ENCODE measurements at places on chromosomes 6 and 20.

DNA sequence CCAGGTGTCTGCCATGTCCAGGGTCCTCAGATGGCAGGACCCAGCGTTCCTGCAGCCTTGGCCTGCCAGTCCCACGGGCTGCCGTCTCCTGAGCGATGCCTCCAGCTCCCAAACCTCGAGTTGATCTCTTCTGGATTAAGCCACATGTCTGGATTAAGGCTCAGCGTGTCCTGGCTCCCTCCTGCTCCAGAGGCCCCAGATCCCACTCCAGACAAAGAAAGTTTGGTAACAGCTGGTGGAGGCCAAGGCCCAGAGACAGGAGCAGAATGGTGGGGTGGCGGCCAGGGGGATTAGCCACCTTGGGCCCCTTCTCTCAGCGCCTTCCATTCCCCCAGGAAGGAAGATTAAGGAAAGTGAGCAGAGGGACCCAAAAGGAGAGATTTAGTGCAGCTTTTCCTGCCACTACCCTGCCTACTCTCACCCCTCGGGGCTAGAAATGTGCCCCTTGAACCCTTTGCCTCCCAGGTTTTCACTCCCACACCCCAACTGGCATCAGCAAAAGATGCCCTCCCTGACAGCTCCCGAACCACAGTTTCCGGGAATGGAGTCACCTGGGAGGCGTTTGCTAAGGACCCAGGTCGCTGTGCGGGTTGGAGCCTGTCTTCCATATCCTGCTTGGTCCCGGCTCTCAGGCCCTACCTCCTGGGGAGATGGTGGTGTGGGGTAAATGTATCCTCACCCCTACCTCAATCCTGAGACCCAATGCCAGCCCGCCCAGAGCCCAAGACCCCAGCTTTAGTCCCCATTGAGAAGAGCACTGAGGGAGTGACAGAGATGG lies 6.9 kb downstream of the SPDEF start:
- DNase-seq: no peak

DNA sequence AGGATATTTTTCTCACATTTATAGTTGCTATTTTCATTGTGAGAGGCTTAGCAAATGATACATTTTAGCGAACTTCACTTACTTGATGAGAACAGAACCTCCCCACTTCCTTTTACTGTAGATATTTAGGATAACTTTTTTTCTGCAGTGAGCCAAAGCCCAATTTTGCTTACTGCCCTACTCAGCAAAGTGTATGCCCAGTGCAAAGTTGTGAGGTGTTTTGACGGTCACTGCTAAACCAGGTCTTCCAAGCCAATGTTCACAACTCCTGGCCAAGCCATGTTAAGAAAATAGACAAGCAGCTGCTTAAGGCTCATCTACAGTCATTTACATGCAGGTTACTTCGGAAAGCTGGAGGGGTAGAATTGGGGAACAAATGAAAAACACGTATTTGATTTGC lies 144.8 kb downstream of the ADGRG6 start:
- no peak for DNase-seq

GRCh38 chr6:111715321-111715720 lies 109.6 kb upstream of the TRAF3IP2 start:
- no peak for DNase-seq

DNA sequence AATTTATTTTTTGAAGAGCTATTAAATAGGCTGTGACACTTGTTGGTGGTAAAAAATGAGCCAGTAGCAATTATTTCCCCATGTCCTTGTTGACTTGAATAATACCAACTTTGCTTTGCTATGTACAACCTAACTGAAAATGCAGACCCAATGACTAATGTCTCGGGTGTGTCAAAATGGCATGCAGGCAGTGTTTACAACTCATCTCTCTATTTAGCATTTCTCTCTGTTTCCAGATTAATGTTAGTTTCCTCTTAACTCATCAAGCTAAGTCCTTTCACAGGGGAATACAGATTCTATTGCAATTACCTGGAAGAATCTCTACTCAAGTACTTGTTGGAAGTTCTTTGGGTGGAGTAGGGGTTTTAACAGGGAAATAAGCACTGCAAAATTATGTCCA lies 504.4 kb downstream of the BCKDHB start:
- no peak for DNase-seq

- no peak for DNase-seq
Observed at GRCh38 chr6:30696432-30696831, 5.6 kb upstream of the NRM start.

DNA sequence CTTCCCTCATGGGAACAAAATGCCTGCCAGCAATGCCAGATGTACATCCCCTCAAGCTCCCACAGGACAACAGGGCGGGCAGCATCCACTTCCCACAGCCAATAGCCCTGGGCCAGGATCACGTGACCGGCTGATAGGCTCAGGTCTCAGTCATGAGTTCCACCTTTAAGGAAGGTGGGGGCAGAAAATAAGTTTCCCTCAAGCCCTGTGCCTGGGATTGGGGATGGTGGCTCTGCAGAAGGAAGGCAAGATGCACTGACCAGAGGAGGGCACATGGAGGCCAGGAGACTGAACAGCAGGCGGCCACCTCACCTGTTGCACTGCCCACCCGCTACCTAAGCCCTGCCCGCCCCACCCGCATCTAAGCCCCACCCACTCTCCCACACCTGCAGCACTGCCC lies 149.1 kb downstream of the BMP7 start:
- no peak for DNase-seq

DNA sequence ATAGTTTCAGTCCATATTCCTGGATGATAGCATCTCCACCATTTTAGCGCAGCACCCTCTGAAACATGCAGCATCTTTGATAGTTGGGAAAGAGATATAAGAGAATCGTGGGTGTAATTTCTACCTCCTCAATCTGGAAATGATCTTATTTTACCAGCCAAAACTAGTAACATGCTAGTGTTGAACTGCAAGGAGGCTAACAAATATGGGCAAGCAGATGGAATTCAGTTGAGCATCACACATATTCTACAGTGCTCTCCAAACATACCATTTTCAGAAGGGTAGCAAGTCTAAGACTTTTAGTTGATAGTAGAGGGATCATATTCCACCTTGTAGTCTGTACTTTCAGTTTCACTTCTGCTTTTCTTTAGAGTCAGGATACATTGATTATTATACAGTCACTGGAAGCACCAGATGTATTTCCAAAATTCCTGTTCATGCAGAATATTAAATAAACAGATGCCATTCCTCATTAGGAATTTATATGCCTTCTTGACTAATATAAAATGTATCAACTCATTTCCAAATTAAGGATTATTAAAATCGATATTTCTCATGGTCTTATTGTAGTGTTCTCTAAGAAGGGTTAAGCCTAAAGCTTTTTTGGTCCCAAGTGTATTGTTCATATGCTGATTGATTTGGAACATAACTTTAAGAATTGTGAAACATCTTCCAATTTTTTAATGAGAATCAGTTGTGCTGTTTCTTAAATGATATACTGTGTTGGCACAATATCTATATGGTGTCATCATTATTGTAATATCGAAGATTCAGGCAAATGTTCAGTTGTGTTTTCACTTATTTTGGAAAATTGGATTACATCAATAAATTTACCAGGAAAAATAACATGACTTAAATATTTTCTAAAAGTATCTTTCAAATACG lies 362.0 kb downstream of the CENPW start:
- no peak for DNase-seq

DNA sequence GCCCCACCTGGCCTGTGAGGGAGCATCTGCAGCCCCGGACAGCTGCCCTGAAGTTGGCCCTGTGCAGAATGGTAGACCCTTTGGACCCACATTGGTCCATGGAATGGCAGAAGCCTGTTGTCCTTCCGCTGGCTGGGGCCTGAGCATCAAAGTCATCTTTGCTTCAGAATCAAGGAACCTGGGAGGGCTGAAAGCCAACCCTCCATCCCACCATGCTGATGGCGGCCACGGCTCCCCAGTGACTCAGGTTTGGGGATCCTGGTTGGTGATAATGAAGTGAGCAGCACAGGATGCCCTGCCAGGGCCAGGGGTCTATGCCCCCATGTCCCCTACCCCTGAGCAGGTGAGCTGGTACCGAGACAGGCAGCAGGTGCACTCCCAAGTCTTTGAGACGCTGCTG lies 52.8 kb downstream of the YTHDF1 start:
- no peak for DNase-seq

DNA sequence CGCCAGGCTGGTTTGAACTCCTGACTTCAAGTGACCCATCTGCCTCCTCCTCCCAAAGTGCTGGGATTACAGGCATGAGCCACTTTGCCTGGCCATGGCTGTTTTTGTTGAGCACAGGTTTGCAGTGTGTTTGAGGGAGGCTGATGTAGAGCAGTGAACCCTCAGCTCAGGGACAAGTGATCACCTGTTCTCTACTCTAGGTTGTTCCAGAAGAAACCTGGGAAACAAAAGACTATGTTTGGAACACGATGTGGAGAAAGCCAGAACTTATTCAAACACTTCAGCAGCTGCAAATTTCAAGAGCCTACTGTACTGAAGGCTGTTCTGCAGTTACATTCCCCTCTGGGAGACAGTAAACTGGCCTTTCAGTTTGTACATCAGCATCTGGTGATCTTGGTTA lies 4.7 kb downstream of the TULP1 start:
- no peak for DNase-seq

GRCh38 chr20:35734777-35735649 lies 7.0 kb downstream of the RBM39 start:
- no peak for DNase-seq

- no peak for DNase-seq
Observed at GRCh38 chr20:835608-836045, 2.1 kb downstream of the FAM110A start.

GRCh38 chr20:19008497-19008896 lies 194.9 kb downstream of the SCP2D1 start:
- DNase-seq: no peak

DNA sequence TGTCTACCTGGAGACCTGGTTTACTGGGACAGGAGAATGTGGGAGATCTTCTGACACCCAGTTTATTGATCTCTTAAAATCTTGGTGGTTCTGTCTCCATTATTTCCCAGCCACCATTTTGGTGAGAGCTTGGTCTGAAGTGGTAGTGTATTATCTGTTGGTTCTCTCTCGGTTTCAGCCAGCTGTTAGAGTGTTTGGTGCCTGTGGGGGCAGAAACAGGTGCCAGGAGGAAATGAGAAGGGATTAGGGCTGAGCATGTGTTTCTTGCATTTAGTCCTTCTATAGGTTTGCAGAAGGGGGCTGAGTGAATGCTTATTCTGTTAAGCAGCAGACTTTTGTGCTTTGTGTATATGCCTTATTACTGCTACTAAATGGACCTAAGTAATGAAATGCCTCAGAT lies 9.6 kb downstream of the JARID2 start:
- no peak for DNase-seq

DNA sequence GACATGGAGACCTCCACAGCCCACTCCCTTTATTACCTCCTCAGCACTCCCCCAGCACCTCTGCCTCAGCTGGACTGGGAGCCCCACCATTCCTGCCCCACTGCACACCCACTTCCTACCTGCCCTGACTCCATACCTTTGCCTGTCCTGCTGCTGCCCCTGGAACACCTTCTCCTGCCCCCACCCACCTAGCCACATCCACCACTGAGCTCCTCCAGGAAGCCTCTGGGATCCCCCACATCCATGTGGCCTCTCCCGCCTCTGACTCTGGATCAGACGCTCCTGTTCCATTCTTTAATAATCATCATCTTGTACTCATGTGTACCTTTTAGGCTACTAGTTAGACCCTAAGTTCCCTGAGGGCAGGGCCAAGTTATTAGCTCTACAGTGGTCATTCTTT lies 2.2 kb upstream of the SDCBP2 start:
- no peak for DNase-seq

DNA sequence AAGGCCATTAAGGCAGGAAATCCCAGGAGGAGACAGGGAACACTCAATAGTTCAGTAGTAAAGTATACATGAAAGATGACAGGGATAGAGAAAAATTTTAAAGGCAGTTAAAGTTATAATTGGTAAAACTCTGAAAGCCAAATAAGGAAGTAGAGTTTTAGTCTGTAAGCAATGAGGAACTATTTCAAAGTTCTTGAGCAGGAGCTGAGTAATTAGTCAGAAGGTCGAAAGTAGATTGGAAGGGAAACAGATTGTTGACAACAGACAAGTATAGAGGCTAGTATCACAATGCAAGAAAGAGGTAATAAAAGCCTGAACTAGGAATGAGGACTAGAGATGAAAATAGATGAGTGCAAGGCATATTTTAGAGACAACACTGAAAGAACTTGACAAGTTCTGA lies 150.3 kb downstream of the CDK19 start:
- DNase-seq: no peak

GRCh38 chr6:36343109-36343680 lies 6.5 kb upstream of the BNIP5 start:
- no peak for DNase-seq

DNA sequence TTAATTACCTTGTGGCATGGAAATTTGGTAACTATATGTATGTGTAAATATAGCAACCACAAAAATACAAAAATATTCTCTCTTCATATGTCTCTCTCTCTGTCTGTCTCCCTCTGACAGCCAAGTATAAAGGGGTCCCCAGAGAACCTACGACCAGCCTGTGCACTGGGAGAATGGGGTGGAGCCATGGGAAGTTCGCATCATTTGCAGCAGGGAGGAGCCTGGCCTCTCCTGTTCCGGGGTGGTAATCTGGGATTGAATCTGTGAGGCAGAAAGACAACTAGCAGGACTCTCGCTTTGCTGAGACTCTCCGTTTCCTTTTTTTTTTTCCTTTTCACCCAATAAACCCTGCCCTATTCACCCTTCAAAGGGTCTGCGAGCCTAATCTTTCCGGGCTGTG lies 1109.1 kb downstream of the HACE1 start:
- DNase-seq: no peak

DNA sequence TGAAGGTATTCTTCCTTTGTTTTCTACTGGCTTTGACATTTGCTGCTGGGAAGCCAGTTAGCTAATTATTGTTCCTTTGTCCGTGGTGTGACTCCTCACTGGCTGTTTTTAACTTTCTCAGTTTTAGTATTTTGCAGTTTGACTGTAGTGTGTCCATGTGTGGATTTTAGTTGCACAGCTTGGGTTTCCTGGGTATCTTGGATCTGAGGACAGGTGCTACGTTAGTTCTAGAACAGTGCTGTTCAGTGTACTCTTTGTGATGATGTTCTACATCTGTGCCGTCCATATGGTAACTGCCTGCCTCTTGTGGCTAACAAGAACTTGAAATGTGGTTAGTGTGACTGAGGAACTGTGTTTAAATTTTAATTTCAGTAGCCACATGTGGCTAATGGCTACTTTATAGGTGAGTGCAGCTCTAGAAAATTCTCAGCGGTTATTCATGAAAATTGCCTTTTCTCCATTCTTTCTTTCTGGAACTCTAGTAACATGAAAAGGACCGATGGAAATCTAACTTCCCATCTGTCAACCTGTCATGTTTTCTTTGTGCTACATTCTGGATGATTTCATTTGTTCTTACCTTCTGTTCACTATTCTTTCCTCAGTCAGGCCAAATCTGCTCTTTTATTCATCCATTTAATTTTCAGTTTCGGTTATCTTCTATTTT lies 7.4 kb downstream of the SNX9 start:
- no peak for DNase-seq

DNA sequence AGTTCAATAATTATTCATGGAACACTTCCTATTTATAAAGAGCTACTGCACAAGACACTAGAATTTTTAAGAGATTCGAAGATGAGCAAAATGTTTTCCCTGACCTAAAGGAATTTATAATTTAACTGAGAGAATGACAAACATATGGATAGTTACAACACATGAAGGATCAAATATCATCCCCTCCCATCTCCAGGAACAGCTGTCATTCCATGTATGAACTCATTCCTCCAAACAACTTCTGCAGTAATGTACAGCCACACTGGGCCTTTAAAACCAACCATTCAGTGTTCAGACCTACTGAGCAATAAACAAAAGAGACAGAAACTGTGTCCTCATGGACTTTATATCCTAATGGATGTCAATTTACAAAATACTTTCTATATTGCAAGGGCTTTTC lies 87.8 kb downstream of the KIF16B start:
- no peak for DNase-seq

Data from smooth muscle cell of the brain vasculature (primary cell).